ENCODE measurements at places on chromosomes 2 and 18.

DNA sequence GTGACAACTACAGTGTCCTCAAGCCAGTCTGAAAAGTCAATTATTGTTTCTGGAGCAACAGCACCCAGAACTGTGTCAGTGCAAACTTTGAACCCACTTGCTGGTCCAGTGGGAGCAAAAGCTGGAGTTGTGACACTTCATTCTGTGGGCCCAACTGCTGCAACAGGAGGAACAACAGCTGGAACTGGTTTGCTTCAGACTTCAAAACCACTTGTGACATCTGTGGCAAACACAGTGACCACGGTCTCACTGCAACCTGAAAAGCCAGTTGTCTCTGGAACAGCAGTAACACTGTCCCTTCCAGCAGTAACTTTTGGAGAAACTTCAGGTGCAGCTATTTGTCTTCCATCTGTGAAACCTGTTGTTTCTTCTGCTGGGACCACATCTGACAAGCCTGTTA lies 59.8 kb downstream of the TAF4B start:
- no peak for DNase-seq

DNA sequence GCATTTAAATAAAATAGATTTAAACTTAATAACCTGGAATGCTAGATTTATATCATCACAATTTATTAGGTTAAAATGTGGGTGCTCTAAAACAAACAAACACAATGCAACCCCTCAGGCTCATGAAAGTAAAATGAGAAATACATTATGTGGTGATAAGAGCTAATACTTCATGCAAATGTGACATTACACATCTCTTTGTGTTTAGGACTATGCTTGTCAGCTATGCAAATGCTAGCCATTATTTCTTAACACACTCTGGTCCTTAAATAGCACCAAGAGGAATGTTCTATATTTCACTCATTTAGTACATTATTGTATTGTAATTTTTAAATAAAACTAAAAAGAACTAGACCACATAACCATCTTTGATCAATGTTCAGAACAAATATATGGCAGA lies 627.6 kb downstream of the DPP10 start:
- DNase-seq, result no peak

DNA sequence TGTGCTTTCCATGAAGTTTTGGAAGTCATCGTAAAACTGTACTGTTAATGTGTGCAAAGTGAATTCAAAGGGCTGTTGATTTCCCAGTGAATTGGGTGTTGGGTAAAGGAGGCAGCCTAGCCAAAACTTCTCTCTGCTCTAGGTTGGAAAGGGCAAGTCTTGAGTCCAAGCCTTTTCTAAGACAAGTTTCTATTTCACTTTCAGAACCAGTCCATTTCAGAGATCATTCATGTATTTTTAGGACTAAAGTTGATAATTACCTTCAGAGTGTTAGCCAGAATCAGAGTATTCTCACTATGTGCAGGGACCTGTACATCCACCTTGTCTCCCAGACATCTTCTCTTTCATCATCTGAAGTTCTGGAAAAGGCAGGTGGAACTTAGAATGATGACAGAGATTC lies 636.1 kb upstream of the KLHL29 start:
- no peak for DNase-seq

GRCh38 chr2:134420259-134420658 lies 166.4 kb downstream of the MGAT5 start:
- DNase-seq, result no peak

GRCh38 chr2:214077727-214078126 lies 333.1 kb upstream of the VWC2L start:
- no peak for DNase-seq

GRCh38 chr2:197813093-197813787 lies 8.8 kb downstream of the PLCL1 start:
- no peak for DNase-seq

DNA sequence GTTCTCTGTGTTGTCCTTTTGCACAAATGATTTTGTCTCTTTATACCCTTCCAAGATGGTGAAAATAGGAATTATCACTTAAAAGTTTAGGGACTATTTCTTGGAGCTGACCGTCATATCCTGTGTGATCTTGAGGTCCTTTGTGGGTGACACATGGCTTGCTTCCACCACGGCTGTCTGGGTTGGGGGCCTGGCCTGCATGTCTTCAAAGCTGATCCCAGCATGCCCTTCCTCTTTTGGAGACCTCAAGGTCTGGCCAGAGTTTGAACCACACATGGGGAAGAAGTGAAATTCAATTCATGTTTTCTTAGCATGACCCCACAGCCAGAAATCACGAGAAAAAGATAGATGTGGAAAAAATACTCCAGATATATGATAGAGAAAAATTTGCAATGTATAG lies 14.0 kb downstream of the SFTPB start:
- DNase-seq, result no peak

DNA sequence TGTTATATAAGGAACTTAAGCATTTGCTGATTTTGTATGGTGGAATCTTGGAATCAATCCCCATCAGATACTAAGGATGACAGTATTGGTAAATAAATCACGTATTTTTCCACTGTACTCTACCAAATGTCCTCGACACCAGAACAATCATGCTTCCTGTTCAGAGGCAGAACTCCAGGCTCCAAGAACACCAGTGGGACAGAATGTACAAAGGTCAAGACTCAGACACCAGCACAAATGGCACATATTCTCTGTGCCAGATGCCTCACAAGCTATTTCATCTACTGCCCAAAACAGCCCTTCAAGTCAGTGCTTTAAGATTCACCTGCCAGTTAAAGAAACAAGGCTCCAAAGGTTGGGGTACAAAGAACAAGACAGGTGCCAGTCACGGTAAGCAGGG lies 420.5 kb downstream of the STK39 start:
- DNase-seq, result no peak

- no peak for DNase-seq
Measured at GRCh38 chr2:225083276-225083675, 41.0 kb upstream of the DOCK10 start.

DNA sequence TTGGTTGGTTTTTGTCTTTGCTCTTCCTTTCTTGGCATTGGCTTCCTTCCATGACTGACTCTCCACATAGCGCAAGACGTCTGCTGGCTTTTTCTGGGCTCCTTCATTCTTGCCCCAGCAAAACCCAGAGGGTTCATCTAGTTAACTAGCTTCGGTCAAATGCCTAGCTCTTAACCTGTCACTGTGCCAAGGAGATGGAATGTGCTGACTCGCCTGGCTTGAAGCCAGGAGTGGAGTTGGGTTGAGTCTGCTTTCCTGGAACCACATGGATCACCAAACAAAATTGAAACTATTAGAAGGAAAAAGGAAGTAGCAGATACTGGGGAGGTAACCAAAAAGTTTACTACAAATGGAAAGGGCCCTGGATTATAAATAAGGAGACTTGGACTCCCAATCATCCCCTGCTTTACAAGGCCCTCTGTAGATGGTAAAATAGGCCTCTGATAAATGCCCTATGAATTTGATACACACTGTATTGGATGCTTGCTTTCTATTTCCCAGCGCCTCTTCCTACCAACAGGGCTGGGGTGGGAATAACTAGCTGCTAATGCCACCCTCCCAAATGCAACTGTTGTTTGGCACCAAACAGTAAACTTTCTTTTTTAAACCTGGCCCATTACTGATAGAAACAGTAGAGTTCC lies 11.3 kb downstream of the MALT1 start:
- DNase-seq, result no peak

- DNase-seq, result no peak
Measured at GRCh38 chr2:18803141-18803939, 214.0 kb upstream of the NT5C1B start.

DNA sequence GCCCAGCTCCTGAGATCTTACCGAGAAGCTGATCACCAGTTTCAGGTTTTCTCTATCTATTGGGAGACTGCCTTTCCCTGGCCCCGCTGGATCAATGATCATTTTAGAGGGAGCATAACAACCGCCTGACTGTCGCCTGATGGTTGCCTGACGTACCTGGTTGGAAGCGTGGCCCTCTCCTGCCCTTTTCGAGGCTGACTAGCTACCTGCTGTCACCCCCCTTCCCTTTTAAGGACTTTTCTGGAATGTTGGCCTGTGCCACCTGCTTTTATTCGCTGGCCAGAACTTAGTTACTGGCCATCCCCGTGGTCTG lies 562 bp upstream of the MFSD2B start:
- DNase-seq, result no peak

GRCh38 chr2:127698553-127699355 lies 2.5 kb upstream of the SFT2D3 start:
- DNase-seq, result no peak

GRCh38 chr18:49481317-49481716 lies 5.7 kb downstream of the C18orf32 start:
- no peak for DNase-seq

- DNase-seq, result no peak
Measured at GRCh38 chr2:173793709-173794565, 171.2 kb downstream of the SP3 start.

GRCh38 chr2:66874411-66874810 lies 439.5 kb downstream of the MEIS1 start:
- DNase-seq, result no peak

GRCh38 chr2:43131051-43131889 lies 95.1 kb downstream of the ZFP36L2 start:
- peak; percentile 90 for DNase-seq

DNA sequence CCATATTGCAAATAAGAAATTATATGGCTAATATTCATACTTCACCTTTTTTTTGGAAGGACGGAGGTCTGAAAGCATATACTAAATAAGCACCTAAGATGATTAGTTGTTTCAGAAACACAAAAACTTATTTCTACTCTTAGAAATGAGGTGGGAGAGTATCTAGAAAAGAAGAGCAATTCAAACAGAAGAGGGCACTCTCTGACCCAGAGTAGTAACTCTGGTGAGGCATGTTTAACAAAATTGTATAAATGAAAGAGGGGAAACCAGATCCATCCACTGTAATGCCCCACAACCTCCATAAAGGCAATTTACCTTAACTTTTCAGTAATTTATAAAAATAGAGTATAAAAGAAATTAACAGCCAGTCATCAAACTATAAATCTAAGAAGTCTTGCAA lies 669.6 kb upstream of the VRK2 start:
- DNase-seq, result no peak

DNA sequence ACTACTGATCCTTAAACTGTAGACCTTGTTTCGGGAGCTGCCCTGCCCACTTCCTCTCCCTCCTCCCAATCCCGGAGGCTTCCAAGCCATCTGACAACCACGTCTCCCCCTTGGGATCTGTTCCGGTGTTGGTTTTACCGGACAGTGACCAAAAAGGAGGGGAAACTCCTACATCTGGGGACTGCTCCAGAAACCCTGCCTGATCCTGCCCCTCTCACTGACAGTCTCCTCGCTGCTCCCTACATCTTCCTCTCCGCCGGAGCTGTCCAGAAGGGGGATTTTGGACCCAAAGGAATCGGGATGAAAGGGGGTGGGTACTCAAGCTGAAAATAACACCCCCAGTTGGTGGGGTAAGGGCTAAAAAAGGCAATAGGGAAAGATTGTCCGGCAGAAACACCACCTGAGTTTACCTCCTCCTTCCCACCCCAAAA lies 1.5 kb downstream of the INO80D start:
- DNase-seq, result peak; percentile 69

- DNase-seq, result no peak
Measured at GRCh38 chr2:127044977-127045661, 61.8 kb downstream of the BIN1 start.

DNA sequence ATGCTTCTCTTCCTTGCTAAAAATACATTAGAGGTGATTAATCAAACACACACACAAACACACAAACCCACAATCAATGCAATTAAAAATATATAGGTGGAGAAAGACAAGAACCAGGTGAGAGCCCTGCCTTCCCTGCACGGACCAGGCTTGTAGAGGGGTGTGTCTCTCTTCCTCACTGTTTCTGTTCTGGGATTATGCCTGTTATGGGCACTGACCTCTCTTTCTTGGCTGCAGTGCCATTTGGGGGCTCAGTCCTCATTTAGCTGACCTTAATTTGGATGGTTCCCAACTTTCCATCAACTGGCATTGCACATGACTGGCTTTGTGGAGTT lies 89.8 kb downstream of the SH3RF3 start:
- peak; percentile 33 for DNase-seq

DNA sequence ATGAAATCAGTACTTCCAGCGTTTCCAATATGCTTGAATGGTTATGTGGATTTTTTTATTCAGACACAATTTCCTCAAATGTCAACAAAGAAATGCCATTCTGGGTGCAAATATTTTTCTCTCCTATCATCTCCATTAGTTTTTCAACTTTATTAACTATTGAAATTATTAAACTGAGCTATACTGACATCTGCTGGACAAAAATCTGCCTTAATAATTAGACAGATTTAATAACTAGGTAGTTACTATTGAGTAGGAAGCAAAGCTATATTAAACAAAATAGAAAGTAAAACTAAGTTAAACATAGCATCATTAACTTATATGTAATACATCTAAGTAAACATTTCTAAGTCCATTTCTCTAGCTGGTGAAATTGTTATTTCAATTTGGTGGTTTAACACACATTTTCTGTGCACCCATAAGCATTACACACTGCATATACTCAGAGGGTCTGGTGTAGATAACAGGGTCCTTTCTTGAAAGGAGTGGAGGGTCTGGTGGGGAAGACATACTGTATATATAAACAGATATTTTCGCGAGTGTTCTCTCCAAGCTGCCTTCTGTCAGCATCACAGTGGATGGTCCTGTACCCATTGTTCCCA lies 77.0 kb downstream of the LANCL1 start:
- no peak for DNase-seq

GRCh38 chr2:211793690-211794089 lies 744.9 kb downstream of the ERBB4 start:
- no peak for DNase-seq

DNA sequence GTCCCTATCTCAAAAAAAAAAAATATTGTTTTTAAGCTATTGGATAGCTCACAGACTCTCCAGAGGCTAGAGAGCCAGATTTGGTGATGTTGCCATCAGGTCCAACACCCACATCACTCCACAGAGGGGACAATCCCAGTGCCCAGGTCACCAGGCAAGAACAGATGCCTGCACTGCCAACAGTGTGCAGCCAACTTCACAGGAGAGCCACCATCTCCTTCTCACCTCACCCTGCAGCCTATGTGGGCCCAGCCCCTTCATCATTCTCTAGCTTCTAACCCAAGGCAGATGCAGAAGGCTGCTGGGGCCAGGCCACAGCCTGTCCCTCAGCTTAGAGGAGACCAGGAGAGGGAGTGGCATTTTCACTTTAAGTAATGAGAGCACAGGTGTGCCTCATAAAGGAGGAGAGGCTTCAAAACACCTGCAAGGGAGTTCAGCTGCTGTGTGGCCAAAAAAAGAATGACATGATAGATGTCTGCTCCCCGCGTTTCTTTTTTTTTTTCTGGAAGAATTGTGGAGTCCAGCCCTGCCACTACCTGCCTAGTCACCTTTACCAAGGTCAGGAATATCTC lies 98.0 kb upstream of the ZSWIM2 start:
- no peak for DNase-seq

- peak; percentile 39 for DNase-seq
Measured at GRCh38 chr2:201114846-201115245, 1.1 kb upstream of the CFLAR start.
